A549 treated with RU486 at 1 μM for 4 hours (cell line): ENCODE measurements at places on chromosomes 12 and 14. TPM values are rescaled to one million over a fixed set of nuclear protein-coding genes. Genes with fewer than 3 reads are reported as not detected.

The IL23A gene
- 0.42 to 0.74 TPM (median 0.59 TPM) in 5 replicates for total RNA-seq

The KIF26A gene
- total RNA-seq, result 1.7 to 4.1 TPM (median 2.8 TPM) in 5 replicates

The PLEKHD1 gene
- 0.03 to 0.05 TPM (median 0.04 TPM) in 3 of 5 replicates, not detected in the others for total RNA-seq

The HOXC12 gene
- total RNA-seq, result not detected in 5 replicates

The BATF gene
- 0.22 TPM in 1 of 5 replicates, not detected in the others for total RNA-seq

The ZNF385A gene
- total RNA-seq, result 12.8 to 20.5 TPM (median 17.2 TPM) in 5 replicates

The CDKL1 gene
- total RNA-seq, result 5.3 to 11.2 TPM (median 6.2 TPM) in 5 replicates

The PTPRB gene
- 0.69 to 1.1 TPM (median 0.86 TPM) in 5 replicates for total RNA-seq

The SERPINA5 gene
- total RNA-seq, result 0.10 to 0.33 TPM (median 0.22 TPM) in 5 replicates

The SLC8A3 gene
- not detected in 5 replicates for total RNA-seq

The NTF3 gene
- not detected in 5 replicates for total RNA-seq

The SMOC1 gene
- 14.7 to 23.3 TPM (median 18.8 TPM) in 5 replicates for total RNA-seq

The C12orf56 gene
- total RNA-seq, result 0.06 TPM in 1 of 5 replicates, not detected in the others

The CLEC14A gene
- not detected in 5 replicates for total RNA-seq

The SLC7A7 gene
- total RNA-seq, result 10.1 to 16.0 TPM (median 14.5 TPM) in 5 replicates

The ZNF219 gene
- total RNA-seq, result 17.5 to 33.5 TPM (median 29.2 TPM) in 5 replicates

The ADSS1 gene
- total RNA-seq, result 4.5 to 7.8 TPM (median 6.2 TPM) in 5 replicates

The TAS2R8 gene
- total RNA-seq, result not detected in 5 replicates

The PLEKHG7 gene
- 0.10 TPM in 1 of 5 replicates, not detected in the others for total RNA-seq

The C12orf60 gene
- 0.95 to 1.9 TPM (median 1.7 TPM) in 5 replicates for total RNA-seq

The CCND2 gene
- not detected in 5 replicates for total RNA-seq

The VIPAS39 gene
- 13.0 to 14.1 TPM (median 13.4 TPM) in 5 replicates for total RNA-seq

The MAP3K9 gene
- total RNA-seq, result 3.2 to 5.2 TPM (median 4.7 TPM) in 5 replicates

The ANKLE2 gene
- 74.0 to 84.5 TPM (median 80.3 TPM) in 5 replicates for total RNA-seq

The LALBA gene
- total RNA-seq, result not detected in 5 replicates

The FOXJ2 gene
- total RNA-seq, result 6.6 to 10.0 TPM (median 9.9 TPM) in 5 replicates

The RIMBP2 gene
- 0.06 TPM in 1 of 5 replicates, not detected in the others for total RNA-seq

The TAS2R9 gene
- total RNA-seq, result not detected in 5 replicates

The SYNDIG1L gene
- total RNA-seq, result not detected in 5 replicates

The PXMP2 gene
- total RNA-seq, result 21.5 to 35.7 TPM (median 30.5 TPM) in 5 replicates

The PRH1 gene
- total RNA-seq, result 2.8 to 5.7 TPM (median 3.0 TPM) in 5 replicates

The TMPRSS12 gene
- not detected in 5 replicates for total RNA-seq

The MYH6 gene
- total RNA-seq, result not detected in 5 replicates

The AKAP5 gene
- 0.18 to 0.50 TPM (median 0.37 TPM) in 5 replicates for total RNA-seq

The KCNK10 gene
- not detected in 5 replicates for total RNA-seq

The RPGRIP1 gene
- 0.07 to 0.71 TPM (median 0.23 TPM) in 5 replicates for total RNA-seq

The PLEKHG3 gene
- 32.0 to 46.9 TPM (median 42.2 TPM) in 5 replicates for total RNA-seq

The CEBPE gene
- total RNA-seq, result not detected in 5 replicates

The TOMM20L gene
- total RNA-seq, result not detected in 5 replicates

The SLCO1B1 gene
- total RNA-seq, result 0.22 to 0.70 TPM (median 0.42 TPM) in 5 replicates

The VAMP1 gene
- 8.7 to 13.8 TPM (median 12.4 TPM) in 5 replicates for total RNA-seq

The LIN7A gene
- total RNA-seq, result 0.37 to 0.70 TPM (median 0.51 TPM) in 5 replicates

The PTPN21 gene
- 6.0 to 9.1 TPM (median 8.0 TPM) in 5 replicates for total RNA-seq

The RHEBL1 gene
- 4.9 to 6.1 TPM (median 5.7 TPM) in 5 replicates for total RNA-seq
